Frontal cortex (tissue), 4 donors: ENCODE measurements at places on chromosomes 12 and 14. TPM values are rescaled to one million over a fixed set of nuclear protein-coding genes. Genes with fewer than 3 reads are reported as not detected.

The AQP2 gene
- not detected for total RNA-seq

The MYF5 gene
- total RNA-seq, result not detected

The GNPTAB gene
- total RNA-seq, result 139 TPM

The PSMC1 gene
- 56.3 TPM for total RNA-seq
